ENCODE measurements at places on chromosomes 2 and 18.

GRCh38 chr18:36889321-36889720 is 60.4 kb downstream of the KIAA1328 start:
- no peak for DNase-seq

- no peak for DNase-seq
These were observed 6.9 kb upstream of the SMAD7 start for GRCh38 chr18:48957616-48958015.

DNA sequence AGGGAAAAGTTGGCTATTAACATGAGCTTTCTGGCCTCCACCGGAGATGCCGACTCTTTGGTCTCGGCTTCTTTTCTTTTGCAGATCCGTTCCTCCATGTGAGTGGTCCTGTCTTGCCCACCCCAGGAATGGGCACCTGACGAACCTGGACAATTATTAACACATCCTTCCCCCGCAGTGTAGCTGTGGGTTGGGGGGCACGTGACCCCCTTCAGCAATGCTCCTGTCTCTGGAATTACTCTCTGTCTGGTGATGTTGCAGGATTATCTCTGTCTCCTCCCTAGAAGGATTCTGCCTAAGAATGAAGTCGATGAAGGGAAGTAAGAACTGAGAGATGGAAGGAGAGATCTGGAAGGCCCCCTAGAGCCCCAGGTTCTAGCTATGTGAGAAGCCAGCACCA is 115.2 kb upstream of the NPAS2 start:
- DNase-seq = no peak

GRCh38 chr2:150621526-150622213 is 134.2 kb upstream of the RND3 start:
- DNase-seq = no peak

GRCh38 chr2:218041302-218042168 is 27.5 kb upstream of the RUFY4 start:
- no peak for DNase-seq

DNA sequence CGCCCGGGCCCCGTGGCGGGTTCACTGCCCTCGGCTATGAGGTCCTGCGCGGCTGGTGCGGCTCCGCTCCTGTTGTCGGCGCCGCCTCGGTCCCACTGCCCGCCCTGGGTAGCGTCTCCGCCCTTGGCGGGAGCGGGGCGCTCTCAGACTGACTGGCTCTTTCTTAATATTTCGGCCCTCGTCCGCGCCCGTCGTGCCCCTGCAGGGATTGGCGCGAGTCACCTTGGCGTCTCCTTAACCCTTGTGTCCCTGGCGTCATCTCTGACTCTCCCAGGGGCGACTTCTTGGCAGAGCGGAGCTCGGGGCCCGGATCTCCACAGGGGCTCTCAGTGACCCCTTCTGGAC is 1.3 kb downstream of the PTMA start:
- peak; percentile 65 for DNase-seq

- DNase-seq = no peak
These were observed 9.1 kb downstream of the KCNK3 start for GRCh38 chr2:26701596-26701995.
